NCI-H524 treated with DMSO at 0.1 percent for 48 hours (cell line): ENCODE measurements at places on chromosomes 3 and 15.

- DNase-seq = no peak
Observed at GRCh38 chr3:134854254-134854653, 59.2 kb downstream of the EPHB1 start.

GRCh38 chr3:183635107-183635430 lies 354 bp upstream of the KLHL24 start:
- no peak for DNase-seq

GRCh38 chr3:42545284-42545900 lies 36.4 kb downstream of the SEC22C start:
- DNase-seq = no peak

- no peak for DNase-seq
Observed at GRCh38 chr3:5006755-5007202, 27.5 kb downstream of the BHLHE40 start.

- no peak for DNase-seq
Observed at GRCh38 chr3:129827765-129828164, 65.7 kb downstream of the TMCC1 start.

- no peak for DNase-seq
Observed at GRCh38 chr3:119599558-119600174, 2.0 kb downstream of the PLA1A start.

- no peak for DNase-seq
Observed at GRCh38 chr3:112304611-112305010, 10.6 kb upstream of the SLC9C1 start.

DNA sequence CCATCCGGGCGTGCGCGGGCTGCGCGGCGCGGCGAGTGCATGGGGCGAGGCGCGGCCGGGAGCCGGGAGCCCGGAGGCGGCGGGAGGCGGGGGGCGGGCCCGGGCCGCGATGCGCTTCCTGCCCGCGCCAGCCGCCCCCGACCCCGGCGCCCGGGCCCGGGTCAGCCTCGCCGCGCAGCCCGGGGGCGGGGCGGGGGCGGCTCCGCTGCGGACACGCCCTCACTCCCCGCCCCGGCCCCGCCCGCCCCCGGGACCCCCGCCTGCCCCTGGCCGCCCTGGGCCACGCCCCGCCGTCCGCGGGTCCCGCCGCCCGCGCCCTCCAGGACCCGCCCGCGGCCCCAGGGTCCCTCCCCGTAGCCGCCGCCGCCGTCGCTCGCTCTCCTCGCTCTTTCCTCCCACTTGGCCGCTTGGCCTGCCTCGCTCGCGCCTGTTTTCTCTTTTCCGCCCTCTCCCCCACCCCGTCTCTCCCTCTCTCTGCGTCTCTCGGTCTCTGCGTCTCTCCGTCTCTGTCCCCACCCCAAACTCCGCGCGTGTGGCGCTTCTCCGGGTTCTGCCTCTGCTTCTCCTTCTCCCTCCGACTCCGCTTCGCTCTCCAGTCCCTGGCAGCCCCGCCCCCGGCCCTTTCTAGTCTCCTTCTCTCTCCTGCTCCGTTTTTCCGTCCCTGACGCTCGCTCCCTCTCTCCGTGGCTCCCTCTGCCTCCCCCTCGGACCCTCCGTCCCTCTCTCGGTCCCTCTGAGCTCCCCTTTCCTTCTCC lies at the start of gene PLXND1:
PLXND1 (minus strand) TSS at position 41 of the 755 bp plus-strand sequence; CDS start at position 4, 37 bp downstream.
- DNase-seq = no peak

GRCh38 chr3:178562143-178562946 lies 26.1 kb downstream of the KCNMB2 start:
- no peak for DNase-seq

GRCh38 chr15:73298522-73299245 lies 70.1 kb downstream of the HCN4 start:
- DNase-seq = no peak

GRCh38 chr15:26518885-26519284 lies 254.0 kb downstream of the GABRB3 start:
- no peak for DNase-seq

DNA sequence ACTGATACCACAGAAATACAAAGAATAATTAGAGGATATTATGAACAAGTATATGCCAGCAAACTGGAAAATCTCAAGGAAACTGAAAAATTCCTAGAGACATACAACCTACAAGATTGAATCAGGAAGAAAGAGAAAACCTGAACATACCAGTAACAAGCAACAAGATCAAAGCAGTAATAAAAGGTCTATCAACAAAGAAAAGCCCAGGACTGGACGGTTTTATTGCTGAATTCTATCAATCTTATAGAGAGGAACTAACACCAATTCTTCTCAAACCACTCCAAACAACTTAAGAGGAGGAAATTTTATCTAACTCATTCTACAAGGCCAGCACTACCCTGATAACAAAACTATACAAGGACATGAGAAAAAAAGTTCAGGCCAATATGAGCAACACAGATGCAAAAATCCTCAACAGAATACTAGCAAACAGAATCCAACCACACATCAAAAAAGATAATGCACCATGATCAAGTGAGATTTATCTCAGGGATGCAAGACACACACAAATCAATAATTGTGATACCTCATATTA lies 71.1 kb upstream of the IMPG2 start:
- DNase-seq = no peak

- DNase-seq = no peak
Observed at GRCh38 chr3:107945417-107946094, 145.3 kb downstream of the CD47 start.

GRCh38 chr3:114293838-114294535 lies at the start of gene TIGIT:
Gene TIGIT, plus strand, starts transcription at chr3:114294028. Its CDS starts 34 bp downstream, at chr3:114294062.
- DNase-seq = no peak

- DNase-seq = no peak
Observed at GRCh38 chr3:12710062-12710461, 46.1 kb upstream of the RAF1 start.

DNA sequence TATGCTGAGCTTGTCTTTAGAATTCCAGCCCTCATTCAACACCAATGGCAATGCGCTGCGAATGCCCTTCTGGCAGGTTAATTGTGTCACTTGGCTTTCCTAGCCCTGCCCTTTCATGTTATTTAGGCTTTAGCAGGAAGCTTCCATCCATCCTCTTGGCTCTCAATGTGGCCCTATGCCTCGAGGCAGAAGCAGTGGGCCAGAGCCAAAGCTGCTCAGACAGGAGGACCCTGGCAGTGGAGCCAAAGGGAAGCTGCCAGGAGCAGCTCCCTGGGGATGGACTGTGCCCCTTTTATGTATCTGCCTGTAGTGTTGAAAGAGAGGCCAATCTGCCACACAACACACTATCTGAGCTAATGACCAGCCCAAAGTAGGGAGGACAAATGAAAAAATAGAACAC lies 376.4 kb downstream of the CTNNB1 start:
- no peak for DNase-seq

GRCh38 chr15:69836526-69837230 lies 261.0 kb downstream of the TLE3 start:
- no peak for DNase-seq

- no peak for DNase-seq
Observed at GRCh38 chr3:35777065-35777464, 137.7 kb downstream of the ARPP21 start.

DNA sequence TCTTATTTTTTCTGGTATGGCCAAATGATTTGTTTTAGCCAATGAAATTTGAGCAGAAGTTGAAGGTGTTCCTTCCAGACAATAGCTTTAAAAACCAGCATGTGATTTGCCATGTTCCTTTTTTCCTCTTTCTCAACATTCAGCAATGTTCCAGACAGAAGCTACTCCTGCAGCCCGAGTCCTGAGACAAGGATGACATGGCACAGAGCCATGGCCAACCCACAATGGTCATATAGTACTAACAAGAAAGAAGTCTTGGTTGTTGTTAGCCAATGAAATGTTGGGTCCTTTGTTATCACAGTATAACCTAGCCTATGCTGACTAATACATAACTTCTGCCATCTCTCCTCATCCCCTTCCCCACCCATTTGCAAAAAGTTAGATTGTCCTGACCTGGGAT lies 211.1 kb upstream of the STT3B start:
- DNase-seq = no peak

- DNase-seq = peak; percentile 31
Observed at GRCh38 chr3:52299879-52300611, 12.4 kb downstream of the GLYCTK start.

DNA sequence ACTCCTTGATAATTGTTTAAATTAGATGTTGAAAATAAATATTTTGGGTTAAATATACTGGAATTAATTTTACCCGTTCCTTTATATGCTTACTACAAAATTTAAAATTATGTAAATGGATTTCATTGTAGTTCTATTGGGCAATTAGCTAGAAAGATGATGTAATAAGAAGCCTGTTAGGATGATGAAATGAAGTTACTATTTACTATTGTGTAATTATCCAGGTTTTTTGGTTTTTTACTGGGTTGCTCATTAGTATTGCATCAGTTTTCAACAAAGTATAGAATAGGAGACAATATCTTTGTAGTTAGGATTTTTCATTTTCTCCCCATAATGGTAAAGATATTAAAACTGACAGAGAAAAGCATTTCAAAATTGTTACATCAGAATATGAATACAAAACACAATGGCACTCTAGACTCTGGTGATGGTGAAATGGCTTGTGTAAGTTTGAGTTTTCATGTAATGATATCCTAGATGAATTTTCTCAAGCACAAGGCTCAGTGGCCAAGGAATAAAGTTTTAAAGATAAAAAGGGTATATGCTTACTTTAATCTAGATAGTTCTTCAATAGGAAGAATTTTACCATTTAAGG lies 222.0 kb downstream of the P3H2 start:
- no peak for DNase-seq

GRCh38 chr15:85329561-85330422 lies 50.6 kb upstream of the AKAP13 start:
- no peak for DNase-seq

- no peak for DNase-seq
Observed at GRCh38 chr3:102181175-102181920, 253.5 kb upstream of the ZPLD1 start.

DNA sequence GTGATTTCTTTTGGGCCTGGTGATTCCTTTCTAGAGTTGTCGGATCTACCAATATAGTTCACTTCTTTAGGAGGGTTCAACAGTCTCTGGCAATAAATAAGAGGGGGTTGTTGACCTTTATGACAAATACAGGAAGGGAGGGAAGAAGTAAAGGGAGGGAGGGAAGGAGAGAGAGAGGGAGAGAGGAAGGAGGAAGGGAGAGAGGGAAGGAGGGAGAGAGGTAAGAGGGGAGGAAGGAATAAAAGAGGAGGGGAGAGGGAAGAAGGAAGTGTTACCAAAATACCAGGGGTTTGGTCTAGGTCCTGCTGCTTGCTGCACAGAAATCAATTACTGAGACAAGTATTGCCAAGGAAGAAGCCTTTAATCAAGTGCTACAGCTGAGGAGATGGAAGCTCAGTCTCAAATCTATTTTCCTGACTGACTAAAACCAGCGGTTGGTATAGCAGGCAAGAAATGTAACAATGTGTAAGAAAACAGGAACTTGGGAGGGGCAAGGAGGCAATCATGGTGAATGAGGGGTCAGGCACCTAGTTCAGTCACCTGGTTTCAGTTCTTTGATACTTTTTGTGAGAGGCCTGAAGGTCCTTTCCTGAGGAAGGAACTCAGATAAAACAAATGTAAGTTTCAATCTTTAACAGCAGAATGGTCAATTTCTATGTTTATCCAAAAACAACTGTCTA lies 14.1 kb upstream of the TMEM40 start:
- no peak for DNase-seq

DNA sequence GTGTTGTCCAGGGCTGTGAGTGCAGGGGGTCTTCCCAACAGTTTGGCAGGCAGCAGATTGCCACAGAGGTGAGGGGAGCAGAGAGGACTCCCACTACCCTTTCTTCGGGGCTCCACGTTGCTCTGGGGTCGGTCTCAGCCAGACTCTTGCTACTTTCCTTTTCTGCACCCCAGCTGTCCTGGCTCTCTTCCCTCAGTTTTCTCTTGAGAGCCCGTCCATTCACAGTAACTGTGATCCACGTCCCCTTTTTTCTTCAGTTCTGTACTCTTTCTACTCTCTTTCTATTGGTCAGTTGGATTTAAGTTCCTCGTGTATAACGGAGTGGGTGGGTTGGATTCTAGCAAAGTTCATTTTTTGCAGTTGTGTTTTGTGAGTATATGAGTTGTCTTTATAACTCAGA lies 105.8 kb downstream of the UNC13C start:
- DNase-seq = no peak

DNA sequence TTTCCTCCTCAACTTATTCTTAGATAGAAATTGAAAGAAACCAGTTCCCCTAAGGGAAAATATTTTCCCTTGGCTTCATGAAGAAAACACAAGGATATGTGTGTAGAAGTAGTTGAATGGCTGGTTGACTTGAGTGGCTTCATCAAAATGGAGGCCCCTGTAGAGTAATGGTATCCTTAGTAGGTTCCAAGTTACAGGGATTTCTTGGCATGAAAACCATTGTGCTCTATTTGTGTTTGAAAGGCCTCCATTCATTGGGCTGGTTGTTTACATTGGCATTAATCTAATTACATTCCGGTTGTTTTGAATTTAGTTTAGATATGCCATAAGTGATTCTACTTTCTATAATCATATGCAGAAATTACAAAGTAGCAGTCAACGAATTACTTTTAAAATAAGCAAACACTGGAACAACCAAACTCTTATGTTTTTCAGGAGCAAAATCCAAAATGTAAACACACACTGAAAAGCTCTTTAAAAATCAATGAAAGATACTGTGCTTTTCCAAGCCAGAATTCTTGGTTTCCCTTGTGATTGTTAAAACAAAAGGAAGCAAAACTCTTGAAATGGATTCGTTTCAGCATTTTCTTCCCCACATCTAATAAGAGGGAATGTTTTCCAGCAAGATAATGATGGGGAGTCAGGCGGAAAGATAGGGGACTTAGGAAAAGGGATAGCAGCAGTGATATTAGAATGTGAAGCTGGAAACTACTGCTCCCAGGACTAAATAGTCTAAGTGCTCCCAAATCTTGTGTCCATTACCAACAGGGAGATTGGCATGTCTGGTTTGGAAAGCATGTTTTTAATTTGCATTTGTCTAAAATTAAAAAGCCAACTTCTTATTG lies 77.0 kb downstream of the EPHA3 start:
- DNase-seq = no peak

DNA sequence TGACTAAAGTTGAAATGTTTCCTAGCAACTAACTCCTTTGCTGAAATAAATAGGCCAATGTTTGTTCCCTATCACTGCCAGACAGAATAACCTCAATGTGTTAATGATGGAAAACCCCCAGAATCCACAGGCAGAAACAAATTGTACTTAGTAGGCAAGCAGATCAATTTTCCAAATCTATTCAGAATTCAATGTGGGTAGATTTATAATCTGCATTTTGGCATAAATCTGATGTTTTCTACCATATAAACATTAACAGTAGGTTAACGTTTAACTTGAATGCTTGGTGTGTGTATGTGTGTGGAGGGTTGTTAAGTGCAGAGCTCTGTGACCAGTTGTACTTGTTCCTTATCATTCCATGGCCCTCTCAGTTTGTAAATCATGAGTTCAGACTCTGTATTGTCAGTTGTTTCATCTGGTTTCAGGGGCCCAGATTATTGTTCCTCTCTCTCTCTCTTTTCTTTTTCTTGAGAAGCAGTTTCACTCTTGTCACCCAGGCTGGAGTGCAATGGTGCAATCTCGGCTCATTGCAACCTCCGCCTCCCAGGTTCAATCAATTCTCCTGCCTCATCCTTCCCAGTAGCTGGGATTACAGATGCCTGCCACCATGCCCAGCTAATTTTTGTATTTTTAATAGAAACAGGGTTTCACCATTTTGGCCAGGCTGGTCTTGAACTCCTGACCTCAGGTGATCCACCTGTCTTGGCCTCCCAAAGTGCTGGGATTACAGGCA lies 32.8 kb downstream of the PLSCR1 start:
- no peak for DNase-seq
